ENCODE measurements at places on chromosomes 12 and 14.
A peak's percentile ranks its signal among the peaks of the same experiment; 100 is the strongest.

GRCh38 chr14:69363964-69364363 lies 34.1 kb downstream of the ERH start:
- no peak for DNase-seq

- DNase-seq, result no peak
These were observed 136.3 kb downstream of the FUT8 start for GRCh38 chr14:65548878-65549277.

GRCh38 chr12:108849660-108850059 lies 7.7 kb downstream of the SSH1 start:
- no peak for DNase-seq

DNA sequence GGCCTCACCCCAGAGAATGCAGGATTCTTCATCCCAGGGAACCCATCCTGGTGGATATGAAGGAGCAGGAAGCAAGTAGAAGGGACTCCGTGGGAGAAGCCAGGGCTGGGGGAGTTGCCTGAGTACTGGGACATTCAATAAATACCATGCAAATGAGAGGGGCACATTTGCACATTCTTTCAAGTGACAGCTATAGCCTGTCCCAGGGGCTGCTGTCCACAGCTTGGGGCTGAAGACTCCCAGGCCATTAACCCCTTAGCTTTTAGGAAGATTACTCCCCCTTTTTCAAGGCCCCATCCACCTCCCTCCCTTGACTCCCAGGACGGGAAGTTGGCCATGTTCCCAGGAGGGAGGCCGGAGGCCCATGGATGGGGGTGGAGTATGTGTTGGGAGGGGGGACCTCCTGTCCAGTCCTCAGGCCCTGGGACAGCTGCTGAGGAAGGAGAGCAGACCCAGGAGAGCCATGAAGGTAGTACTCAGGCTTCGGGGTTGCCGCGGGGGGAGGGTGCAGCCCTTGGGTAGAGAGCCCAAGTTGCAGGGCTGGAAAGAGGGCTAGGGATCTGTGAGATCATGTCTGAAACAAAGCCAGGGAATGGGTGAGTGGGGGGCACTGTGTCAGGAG lies 974 bp upstream of the TNS2 start:
- no peak for DNase-seq

GRCh38 chr12:85036234-85036707 lies at the start of the genes LRRIQ1 and TSPAN19:
Gene LRRIQ1, plus strand, starts transcription at chr12:85036351. Its CDS starts 1,826 bp downstream, at chr12:85038177.
Gene TSPAN19, minus strand, starts transcription at chr12:85036277. Its CDS starts 6,331 bp downstream, at chr12:85029946.
- peak; percentile 79 for DNase-seq

DNA sequence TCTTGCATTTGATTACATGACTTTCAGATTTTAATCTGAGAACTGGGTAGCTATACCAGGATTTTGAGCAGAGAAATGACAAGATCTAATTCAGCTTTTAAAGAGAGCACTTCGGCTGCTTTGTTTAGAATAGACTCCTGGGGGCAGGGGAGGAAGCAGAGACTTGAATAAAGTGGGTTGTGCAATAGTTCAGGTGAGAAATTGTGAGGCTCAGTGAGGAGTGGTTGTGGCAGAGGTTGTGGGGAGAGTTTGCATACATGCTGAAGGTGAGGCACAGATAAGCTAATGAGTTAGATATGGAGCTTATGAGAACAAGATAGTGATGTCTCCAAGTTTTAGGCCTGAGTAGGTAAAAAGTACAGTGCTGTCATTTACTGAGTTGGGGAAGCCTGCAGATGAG lies 281.4 kb downstream of the FLRT2 start:
- DNase-seq, result no peak

GRCh38 chr12:10075451-10075850 lies 23.3 kb downstream of the CLEC1A start:
- DNase-seq, result no peak

GRCh38 chr12:120066341-120066740 lies 50.2 kb downstream of the RAB35 start:
- no peak for DNase-seq

DNA sequence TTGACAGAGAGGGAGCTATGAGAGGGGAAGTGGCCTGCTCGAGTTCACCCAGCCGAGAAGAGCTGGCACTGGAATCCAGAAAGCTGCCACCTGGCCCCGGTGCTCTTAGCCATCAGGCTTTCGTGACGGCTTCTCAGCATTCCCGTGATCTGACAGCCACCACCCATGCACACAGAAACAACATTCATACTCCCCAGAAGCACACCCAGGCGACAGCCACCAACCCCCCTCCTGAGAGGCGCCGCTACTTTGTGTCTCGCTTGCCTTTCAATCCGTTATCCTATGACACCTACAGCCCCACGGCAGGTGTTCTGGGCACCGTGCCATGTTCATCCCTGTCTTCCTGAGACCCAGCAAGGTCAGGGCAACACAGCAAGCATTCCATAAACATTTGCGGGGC lies 31.4 kb downstream of the PSMC1 start:
- DNase-seq, result no peak

DNA sequence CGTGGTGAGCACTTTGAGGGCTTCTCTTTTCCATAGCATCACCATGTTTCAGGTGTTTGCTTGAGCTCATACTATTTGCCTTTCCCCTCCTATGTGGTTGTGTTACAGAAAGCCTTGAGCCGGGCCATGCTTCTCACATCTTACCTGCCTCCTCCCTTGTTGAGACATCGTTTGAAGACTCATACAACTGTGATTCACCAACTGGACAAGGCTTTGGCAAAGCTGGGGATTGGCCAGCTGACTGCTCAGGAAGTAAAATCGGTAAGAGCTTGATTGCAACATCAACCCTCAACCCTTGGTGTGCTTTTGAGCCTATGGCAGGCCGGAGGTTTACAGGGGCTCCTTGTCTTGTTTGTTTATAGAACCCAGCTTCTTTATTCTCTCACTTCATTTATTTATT lies 8.1 kb downstream of the LETMD1 start:
- no peak for DNase-seq

DNA sequence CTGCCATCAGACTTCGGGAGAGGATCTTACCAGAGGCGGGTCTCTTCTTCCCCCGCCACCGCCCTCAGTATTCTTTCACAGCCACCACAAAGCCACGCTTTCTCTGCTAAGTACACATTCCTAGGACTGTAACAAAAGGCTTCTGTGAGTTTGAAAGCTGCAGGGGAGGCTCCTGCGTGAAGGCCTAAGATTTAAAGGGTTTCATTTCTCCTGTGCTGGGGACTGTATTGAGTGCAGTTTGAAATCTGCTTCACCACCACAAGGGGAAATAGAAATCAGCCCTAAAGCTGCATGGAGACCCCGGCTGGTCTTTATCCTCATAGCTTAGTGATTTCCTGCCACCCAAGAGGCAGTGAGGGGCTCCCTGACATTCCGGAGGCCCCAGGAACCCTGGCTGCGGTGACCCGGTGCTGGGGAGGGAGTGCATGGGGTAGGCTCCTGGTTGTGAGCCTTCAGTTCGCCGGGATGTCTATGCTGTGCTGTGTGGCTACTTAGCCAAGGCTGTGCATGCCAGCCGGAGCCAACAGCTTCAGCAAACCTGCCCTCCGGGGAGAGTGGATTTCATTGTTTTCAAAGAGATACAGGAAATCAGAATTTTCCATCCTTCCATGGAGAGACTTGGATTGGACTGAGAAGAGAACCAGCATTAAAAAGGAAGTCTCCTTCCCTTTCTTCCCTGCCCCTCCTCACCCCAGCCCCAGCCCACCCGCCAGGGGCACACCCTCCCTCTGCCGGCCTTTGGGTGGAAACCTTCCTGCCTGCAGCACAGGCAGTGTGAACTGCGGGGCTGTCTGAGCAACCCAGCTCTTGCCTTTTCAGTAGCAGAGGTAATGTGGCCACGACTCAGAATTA lies 163.3 kb downstream of the ETV6 start:
- DNase-seq, result no peak

- DNase-seq, result no peak
These were observed 128.7 kb downstream of the ALG10 start for GRCh38 chr12:34151019-34151418.

DNA sequence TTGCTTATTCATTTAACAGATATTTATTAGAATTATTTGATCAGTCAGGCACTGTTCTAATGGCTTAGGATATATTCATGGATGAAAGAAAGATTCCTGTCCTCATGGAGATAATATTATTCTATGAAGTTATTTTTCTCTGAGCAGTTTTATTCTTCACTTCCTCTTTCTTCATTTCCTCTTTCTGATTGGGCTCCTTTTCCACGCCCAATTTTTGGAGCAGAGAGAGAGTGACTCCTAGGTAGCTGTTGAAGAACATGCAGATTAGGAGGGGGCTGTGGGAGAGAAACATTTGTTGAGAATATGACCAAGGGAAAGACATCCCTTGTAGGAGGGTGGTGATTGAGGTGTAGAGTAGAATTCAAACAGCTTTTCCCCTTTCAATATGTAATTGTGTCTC lies 6.0 kb upstream of the YARS2 start:
- no peak for DNase-seq

GRCh38 chr12:47698055-47698454 lies 7.8 kb downstream of the RPAP3 start:
- no peak for DNase-seq

GRCh38 chr12:107091989-107092641 lies 1.2 kb downstream of the CRY1 start:
- peak; percentile 69 for DNase-seq

GRCh38 chr12:124599074-124599999 lies 31.9 kb upstream of the NCOR2 start:
- no peak for DNase-seq
